ENCODE measurements at places on chromosomes 5 and 9.

- DNase-seq: no peak
These were observed 78.9 kb downstream of the ASTN2 start for GRCh38 chr9:117335837-117336433.

GRCh38 chr9:21836437-21837161 lies 34.2 kb downstream of the MTAP start:
- DNase-seq: no peak

DNA sequence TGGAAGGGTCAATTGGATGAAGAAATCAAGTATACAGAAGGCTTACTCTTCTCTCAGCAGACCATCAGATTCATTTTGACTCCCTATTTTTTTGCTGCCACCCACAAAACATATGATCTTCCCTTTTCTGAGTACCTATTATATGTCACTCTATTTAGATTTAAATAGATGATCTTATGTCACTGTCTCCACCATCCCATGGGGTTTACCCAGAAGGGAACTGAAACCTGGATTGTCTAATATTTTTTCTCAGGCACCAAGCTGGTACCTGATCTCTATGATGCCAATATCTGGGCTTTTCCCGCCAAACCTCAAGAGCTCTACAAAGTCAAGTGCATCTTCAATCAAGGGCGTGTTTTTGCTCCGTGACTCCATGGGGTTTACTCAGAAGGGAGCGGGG lies 118.7 kb downstream of the GAS1 start:
- no peak for DNase-seq

- DNase-seq: no peak
These were observed 12.0 kb downstream of the FOXI1 start for GRCh38 chr5:170117736-170118135.

DNA sequence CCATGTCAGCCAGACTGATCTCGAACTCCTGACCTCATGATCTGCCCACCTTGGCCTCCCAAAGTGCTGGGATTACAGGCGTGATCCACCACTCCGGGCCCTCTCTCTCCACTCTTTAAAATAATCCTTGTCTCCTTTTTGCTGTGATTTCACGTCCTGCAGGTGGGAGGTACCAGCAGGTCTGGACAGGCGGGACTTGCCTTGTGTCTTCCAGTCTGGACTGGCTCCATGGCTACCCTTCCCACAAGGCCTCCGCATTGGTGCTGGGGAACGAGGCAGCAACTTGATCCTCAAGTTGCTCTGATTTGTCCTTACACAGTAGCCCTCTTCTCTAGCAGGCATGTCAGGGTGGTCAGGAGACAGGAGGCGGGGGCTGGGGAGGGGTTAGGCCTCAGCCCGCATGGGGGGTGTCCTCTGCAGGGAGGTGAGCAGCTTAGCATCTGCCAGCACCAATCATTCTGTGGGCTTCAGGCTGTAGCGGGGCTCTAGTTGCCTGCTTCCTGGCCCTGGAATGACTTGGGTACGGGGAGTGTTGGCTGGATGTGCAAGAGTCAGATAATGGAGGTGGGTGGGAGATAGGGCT lies 54.3 kb downstream of the TENT4A start:
- no peak for DNase-seq

DNA sequence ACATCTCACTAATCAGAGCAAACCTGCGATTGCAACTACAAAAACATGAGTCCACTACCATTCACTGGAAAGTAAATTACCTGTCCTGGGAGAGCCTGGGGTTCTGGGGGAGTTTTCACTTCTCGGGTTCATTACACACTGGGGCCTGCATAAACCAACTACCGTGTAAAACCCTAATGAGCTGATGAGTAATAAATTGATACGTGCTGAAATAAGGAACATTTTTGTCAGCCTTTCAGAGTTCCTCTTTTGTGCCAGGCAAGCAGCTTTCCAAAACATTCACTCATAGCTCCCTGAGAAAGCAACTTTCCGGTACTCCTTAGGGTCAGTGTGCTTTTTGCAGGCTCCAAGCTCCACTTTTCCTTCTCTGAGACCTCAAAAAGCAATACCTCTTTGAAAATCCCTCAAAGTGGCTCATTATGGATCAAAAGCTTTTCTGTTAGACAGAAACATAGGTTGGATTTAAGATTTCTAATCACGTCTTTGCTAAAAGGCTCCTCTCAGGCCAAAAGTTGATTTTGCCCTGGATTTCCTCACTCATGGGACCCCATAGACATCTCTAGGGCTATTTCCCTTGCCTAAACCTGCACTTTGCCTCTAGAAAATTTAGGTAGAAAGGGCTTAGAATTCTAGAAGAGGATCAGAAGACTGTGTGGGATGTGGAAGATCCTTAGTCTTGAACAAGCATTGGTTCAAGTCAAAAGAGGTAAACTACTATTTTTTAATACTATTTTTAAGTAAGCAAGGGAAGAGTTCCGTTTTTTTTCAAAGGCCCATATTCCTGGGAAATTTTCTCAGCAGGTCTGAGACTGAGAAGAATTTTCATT lies 74.8 kb downstream of the ST8SIA4 start:
- DNase-seq: no peak

DNA sequence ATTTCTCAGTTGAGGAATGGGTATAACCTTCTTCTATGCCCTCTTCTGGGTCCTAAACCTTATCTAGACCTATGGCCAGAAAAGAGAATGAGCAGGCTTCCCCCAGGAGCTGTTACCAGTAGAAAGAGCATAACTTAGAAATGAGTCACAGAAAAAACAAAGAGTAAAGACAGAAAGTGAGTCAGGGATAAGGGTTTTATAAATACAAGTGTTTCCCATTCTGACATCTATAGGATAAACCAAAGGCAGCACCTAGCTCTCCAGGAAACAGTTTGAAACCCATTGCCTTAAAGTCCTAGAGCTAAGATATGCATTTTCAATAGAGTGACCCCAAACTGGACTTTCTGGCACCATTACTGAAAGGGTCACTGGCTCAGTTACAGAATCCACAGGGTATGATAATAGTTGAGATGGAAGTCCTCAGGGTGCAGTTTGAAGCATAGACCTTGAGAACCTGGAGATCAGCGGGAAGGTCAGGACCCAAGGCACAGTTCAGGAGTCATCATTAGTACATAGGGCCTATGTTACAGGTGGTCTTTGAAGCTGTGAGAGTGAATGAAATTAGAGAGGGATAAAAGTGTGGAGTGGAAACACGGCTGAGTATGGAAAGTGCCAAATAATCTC lies 42.7 kb upstream of the LIFR start:
- DNase-seq: no peak
